ENCODE measurements at places on chromosomes 7 and 10.

GRCh38 chr7:101179713-101180112, 380 bp downstream of the NAT16 start:
- DNase-seq: no peak

DNA sequence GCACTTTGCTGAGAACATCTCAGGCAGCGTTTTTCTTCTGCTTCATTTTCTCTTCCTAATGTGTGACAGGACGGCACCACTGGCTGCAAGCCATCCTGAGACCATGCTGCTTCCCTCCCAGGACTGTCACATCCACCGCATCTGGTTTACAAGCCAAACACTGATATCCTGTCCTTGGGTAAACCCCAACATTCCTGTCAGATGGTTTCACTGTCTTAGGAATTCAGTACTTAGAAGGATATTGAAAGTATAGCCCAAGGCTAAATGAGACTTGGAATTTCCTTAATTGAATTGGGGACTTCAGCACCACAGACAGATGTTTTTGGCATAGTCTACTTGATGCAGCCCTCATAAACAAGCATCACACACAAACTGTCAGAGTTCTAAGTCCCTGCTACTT, 74.2 kb upstream of the PLXNA4 start:
- no peak for DNase-seq

- no peak for DNase-seq
Observed at GRCh38 chr7:121003986-121004685, 15.6 kb downstream of the CPED1 start.

- no peak for DNase-seq
Observed at GRCh38 chr10:51983481-51983880, 284.1 kb upstream of the CSTF2T start.

DNA sequence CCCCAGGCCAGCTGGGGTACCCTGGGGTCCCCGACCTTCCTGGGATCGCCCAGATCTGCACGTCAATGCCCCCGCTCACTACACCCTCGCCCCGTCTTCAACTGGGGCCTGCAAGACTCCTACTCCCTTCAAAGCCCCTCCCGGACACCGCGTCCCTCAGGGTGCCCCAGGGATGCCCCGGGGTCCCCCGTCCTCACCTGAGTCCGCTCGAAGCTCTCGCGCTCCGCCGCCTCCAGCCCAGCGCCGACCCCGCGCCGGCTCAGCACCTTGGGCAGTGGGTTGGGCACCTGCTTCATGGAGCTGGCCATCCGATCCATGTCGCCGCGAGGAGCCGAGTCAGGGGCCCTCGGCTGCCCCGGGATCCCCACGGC, at the start of gene HIP1:
HIP1 (minus strand) TSS at position 338 of the 371 bp plus-strand sequence; CDS start at position 317, 21 bp downstream.
- no peak for DNase-seq
